Effector memory CD4-positive, alpha-beta T cell (primary cell): ENCODE measurements at places on chromosomes 3 and 15.

- no peak for DNase-seq
Measured at GRCh38 chr15:88987934-88988671, 74.9 kb upstream of the MFGE8 start.

- no peak for DNase-seq
Measured at GRCh38 chr3:133096900-133097613, 58.9 kb downstream of the TMEM108 start.

GRCh38 chr3:152517502-152517901, 248.8 kb downstream of the MBNL1 start:
- no peak for DNase-seq

- DNase-seq = no peak
Measured at GRCh38 chr15:89021224-89021623, 67.0 kb upstream of the ABHD2 start.

GRCh38 chr3:143581972-143582722, 266.1 kb downstream of the SLC9A9 start:
- DNase-seq = no peak

GRCh38 chr3:28745916-28746617, 397.4 kb upstream of the AZI2 start:
- DNase-seq = no peak

DNA sequence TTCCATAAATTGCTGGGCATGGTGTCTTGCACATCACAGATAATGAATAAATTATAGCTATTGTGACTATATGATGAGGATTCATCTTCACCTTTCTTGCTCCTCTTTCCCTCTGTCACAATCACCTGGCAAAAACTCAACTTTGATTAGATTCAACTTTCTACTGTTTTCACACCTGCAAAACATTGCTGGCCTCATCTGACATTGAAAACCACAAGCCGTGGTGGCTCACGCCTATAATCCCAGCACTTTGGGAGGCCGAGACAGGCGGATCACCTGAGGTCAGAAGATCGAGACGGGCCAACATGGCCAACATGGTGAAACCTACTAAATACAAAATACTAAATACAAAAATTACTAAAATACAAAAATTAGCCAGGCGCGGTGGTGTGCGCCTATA, 12.7 kb upstream of the PEX5L start:
- DNase-seq = no peak

DNA sequence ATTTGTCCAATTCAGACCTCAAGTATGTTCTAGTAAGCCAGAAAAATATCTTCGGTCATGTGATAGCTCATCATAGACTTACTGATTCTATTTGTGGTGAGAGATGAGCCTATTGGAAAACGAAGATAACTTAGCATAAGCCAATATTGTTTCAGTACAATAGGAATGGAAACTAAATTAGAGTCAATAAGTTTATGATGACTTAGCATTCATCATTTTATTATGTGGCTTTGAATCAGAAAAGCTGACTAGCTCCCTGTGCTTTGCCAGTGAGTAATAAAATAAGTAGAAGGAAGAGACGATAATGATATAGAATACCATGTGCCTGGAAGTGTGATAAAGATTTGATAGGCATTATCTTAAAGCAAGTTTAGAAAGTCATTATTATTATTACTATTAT, 605.6 kb downstream of the AGBL1 start:
- no peak for DNase-seq

- no peak for DNase-seq
Measured at GRCh38 chr15:25674913-25675312, 188.2 kb downstream of the ATP10A start.

- DNase-seq = no peak
Measured at GRCh38 chr15:38378161-38378560, 75.8 kb upstream of the FAM98B start.

DNA sequence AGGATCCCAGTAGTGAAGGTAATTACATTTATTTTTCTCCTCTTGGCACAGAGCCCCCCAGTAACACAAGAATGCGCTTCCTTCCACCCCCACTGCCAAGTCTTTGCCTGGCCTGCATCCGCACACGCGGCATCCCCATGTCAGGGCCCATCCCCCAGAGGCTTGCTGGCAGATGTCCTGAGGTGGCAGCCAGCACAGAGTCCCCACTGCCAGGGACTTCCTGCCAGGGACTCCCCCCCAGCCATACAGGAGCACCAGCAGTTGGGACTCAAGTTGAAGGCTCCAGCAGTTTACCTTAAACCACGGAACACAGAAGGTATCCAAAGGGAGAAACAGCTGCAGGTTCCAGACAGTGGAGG, 41.0 kb downstream of the MEGF11 start:
- no peak for DNase-seq

- no peak for DNase-seq
Measured at GRCh38 chr3:109369510-109369909, 32.2 kb upstream of the DPPA4 start.

- DNase-seq = no peak
Measured at GRCh38 chr15:98651581-98652220, 3.4 kb downstream of the IGF1R start.

DNA sequence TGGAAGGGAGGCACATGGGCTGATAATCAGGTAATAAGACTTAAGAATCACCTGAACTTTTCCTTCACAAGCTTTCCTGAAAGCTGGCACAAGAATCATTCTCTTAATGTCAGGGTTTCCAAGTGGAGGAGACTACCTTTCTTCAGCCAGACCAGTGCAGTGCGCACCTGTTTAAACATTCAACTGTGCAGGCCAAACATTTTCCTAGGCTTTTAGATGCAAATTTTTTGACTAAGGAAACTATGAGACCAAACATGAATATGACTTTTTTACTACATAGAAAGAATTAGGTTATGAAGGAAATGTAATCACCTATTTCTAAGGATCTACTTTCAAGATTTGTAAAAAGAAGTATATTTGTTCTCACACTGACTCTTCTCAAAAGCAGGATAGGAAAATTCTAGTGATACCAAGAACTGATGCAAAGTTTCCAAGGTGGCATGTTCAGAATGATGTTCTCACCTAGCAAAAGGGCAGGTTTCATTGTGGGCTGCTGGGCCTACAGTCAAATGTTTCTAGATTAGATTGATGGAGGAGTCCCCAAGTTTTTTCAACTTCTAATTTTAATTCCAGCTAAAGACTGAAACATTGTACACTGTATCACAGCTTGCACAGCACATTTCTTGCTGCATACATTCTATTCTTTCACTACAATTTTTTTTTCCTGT, 339.1 kb downstream of the TIGIT start:
- no peak for DNase-seq

DNA sequence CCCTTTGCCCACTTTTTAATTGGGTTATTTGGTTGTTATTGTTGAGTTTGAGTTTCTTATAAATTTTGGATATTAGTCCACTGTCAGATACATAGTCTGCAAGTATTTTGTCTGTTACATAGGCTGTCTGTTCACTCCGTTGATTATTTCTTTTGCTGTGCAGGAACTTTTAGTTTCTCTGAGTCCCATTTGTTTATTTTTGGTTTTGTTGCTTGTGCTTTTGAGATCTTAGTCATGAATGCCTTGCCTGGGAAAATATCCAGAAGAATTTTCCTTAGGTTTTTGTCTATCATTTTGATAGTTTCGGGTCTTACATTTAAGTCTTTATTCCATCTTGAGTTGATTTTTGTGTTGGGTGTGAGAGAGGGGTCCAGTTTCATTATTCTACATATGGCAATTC, 254.5 kb downstream of the NLGN1 start:
- DNase-seq = no peak

- no peak for DNase-seq
Measured at GRCh38 chr3:143267989-143268388, 148.4 kb downstream of the CHST2 start.

DNA sequence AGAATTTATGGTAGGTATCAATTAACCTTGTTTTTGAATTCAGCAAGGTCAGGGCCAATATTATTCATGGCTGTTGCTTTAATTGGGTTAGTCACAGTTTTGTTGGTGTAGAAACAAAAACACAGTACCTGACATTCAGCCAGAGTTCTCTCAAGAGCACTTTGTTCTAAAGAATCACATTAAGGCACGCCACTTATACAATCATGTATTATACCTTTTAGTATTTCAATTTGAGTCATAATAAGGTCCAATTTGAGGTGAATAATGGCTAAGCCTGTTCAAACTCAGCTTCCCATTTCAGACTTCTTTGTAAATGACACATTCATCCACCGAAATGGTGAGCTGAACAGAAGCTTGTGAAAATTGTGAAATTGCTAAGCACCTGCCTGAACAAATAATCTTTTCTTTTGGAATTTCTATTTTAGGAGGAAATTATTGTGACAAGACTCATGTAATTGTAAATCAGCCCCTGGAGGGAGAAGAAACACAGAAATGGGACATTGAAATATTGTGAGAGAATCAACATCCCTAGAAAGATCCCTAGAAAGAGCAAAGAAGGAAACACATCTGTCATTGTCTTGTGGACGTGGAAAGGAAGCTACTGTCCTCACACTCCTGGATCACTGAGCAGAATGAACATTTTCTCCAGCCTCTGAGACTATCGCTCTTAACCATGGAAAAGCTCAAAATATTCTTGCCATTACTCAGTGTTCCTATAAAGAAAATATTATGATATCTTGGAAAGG, 29.3 kb downstream of the RIOX2 start:
- no peak for DNase-seq

DNA sequence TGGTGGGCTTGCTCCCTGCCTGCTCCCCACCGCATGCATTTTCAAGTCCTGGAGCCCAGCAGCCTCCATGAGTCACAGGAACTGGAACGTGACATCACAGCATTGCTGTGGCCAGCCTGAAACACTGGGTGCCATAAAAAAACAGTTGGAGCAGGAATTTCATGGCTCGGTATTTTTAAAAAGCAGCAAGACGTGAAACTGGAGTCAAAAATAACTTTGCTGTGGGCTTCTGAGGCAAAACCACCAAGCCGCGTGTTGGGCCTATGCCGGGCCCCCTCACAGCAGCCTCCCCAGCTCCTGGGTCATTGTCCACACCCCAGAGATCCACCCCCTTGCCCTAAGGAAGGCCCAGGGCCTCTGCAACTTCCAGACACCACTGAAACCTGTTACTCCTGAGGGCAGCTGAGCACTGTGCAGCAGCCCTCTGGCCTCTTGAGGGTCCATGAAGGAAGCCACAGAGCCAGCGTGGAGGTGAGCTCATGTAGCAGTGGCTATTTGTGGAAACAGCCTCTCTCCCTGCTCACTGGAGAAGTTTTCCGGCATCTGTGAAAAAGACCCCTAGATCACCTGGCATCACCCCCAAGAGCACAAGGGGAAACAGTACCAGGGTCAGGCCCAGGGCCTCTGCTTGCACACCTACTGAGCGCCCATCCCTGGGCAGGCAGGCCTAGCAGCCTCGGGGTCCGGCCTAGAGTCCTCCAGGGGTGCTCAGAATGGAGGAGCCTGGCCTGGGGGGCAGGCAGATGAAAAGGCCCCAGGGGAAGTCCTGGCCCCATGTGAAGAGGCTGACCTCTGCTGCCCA, 34.0 kb upstream of the DUSP7 start:
- DNase-seq = no peak

DNA sequence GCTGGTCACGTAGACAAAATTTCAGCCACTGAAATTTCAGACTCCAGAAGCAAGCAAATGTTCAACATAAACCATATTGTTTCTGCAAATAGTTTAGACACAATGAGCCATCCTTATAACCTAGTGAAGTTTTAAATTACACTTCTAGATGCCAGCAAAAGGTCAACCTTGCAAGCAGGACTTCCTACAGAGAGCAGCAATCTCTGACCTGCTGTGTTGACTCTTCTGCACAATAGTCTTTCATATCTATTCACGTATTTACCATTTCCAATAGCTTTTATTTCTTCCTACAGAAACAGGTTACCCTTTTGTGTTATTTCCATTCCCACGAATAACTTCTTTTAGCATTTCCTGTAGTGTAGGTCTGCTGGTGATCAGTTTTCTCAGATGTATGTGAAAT, 10.6 kb downstream of the LMLN start:
- DNase-seq = no peak

GRCh38 chr3:194877291-194878119, 191.8 kb downstream of the FAM43A start:
- DNase-seq = no peak

GRCh38 chr15:45107941-45108630, 5.9 kb downstream of the DUOX2 start:
- no peak for DNase-seq

DNA sequence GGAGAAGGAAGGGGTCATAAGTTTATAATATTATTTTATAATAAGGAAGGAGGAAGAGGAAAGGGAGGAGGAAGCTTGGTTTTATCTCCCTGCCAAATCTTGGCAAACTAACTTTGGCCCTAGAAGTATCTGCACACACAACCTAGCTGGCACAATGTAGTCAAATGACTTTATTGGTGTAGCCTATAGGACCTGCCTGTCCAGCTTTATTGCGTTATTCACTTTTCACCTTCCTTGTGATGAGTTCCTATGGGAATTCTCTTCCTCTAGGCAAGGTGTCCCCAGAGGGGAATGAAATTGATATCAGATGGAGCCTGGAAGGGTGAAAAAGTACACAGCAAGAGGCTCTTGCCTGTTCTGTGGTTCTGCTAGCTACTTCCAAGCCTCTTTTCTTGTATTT, 111.2 kb upstream of the SLC25A36 start:
- DNase-seq = no peak
